Tongue (tissue), 3 donors: ENCODE measurements at places on chromosomes 5 and 9. TPM values are rescaled to one million over a fixed set of nuclear protein-coding genes. Genes with fewer than 3 reads are reported as not detected.

DNA sequence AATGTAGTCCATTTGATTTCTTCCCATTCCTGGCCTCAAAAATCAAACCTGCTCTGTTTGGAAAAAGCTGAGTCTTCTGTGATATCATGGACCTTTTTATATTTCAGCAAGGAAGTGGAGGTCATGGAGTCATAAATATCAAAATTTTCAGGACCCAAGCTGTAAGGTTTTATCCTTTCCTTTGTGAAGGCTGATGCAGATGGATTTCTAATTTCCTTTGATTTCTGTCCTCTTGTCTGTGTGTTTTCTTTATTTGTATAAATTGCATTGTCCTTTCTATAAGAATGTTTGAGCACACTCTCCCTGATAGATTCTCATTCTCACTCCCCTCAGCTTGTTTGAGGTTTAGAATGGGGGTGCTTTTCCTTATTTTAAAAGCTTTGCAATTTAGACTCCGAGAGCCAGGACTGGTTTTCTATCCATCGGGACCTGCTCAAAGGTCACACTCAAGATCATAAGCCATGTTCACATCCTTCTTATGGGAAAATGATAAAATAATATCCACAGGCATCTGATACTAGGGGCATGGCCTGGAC lies 127.4 kb upstream of the TMEM161B start:
- DNase-seq, result no peak

DNA sequence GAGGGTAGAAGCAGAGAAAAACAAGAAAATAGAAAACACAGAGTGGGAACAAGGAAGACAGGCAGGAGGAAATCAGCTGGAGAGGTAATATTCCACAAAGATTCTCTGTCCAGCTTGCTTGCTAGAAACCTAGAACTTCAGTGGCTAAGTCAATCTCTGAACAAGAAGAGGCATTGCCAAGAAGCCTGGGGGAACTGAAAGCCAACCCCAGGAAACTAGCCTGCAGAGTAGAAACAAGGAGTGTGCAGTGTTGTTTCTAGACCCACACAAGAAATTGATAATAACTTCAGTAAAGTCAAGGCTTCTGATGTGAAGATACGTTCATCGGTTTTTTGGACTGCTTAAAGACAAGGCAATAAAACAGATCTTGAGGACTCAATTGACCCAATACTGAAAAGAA lies 234.5 kb upstream of the MAP3K1 start:
- no peak for DNase-seq

The LSM11 gene
- total RNA-seq, result 7.5 TPM

The GALNT12 gene
- total RNA-seq, result 6.2 TPM

DNA sequence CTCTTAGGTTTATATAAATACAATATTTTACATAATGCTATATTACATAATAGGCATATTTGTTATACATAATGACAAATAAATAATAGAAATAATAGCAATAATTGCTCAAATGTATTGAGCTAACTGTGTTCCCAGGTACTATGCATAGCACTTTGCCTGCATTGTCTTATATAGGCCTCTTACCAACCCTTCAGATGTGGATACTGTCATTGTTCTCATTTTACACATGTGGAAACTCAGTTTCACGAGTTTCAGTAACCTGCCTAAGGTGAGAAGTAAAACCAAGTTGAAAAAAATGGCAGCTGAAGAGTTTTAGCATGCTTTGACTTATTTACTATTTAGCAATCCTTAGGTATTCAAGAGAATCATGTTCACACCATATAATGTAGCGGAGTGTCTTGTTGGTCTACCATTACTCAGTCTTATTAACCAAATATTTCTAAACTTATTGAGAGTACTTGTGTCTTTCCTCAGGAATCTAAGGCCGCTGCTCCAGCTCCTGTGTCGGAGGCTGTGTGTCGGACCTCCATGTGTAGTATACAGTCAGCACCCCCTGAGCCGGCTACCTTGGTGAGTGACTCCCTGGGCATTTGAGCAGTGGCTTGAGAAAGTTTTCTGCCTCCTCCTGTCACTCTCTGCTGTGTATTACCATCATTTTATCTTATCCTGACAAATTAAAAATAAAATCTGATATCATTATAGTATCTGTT lies 57.5 kb downstream of the ERAP1 start:
- DNase-seq, result no peak

- DNase-seq, result no peak
Measured at GRCh38 chr5:53008751-53009150, 19.6 kb downstream of the ITGA2 start.

GRCh38 chr9:14346231-14346791 lies 32.4 kb upstream of the NFIB start:
- peak; percentile 58 for DNase-seq

DNA sequence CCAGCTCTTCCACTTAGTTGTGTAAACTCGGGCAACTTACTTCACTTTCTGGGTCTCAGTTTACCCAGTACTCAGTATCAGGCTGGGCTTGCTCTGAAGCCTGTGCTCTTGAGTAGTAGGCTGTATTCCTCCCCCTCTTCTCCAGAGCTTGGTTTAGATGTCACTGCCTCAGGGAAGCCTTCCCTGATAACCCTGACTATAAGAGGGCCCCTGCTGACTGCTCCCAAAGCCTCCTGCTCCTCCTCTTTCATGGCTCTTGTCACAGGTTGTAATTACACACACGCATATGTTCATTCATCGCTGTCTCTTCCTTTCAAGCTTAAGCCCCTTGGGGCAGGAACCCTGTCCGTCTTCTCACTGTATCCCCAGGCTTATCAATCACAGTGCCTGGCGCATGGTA lies 140.2 kb downstream of the RGS3 start:
- DNase-seq, result no peak

DNA sequence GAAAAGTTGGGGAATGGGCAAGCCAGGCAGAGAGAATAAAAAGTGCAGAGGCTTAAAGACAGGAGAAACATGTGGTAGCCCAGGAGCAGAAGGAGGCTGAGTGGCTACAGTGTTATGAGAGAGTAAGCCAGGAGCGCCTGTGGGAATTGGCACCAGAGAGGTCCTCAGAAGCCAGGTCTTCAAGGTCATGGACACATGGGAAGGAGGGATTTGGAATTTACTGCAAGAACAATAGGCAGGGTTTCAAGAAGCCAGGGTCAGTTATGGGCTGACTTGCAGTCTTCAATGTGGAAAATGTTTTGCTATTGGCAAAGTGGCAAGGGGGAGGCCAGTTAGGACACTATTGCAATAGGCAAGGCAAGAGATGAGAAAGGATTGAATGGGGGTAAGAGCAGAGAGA lies 29.3 kb downstream of the ERAP1 start:
- DNase-seq, result no peak

GRCh38 chr5:168135897-168136296 lies 155.5 kb upstream of the WWC1 start:
- no peak for DNase-seq

The IQGAP2 gene
- total RNA-seq, result 32.8 TPM

- no peak for DNase-seq
Measured at GRCh38 chr5:55363856-55364255, 56.1 kb downstream of the MTREX start.

The SYK gene
- 7.1 TPM for total RNA-seq

DNA sequence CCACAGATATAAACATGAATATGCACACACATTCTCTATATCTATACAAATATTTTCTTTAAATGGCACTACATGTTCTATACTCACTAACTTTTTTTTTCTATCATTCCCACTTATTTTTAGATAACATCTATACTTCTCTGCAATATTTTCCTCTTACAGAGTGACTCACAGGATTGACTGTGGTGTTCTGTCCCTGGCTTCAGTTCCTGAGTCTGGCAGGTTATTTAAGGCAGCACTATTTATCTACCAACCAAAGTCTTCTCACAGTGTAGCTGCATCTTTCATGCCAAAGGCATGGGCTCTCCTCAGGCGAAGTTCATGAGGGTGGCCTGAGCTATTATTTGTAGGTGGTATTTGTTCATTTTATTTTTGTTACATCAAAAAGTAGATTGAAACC lies 409.0 kb downstream of the PRR16 start:
- DNase-seq, result no peak

GRCh38 chr5:14870337-14871213 lies 1.0 kb downstream of the ANKH start:
- DNase-seq, result no peak

DNA sequence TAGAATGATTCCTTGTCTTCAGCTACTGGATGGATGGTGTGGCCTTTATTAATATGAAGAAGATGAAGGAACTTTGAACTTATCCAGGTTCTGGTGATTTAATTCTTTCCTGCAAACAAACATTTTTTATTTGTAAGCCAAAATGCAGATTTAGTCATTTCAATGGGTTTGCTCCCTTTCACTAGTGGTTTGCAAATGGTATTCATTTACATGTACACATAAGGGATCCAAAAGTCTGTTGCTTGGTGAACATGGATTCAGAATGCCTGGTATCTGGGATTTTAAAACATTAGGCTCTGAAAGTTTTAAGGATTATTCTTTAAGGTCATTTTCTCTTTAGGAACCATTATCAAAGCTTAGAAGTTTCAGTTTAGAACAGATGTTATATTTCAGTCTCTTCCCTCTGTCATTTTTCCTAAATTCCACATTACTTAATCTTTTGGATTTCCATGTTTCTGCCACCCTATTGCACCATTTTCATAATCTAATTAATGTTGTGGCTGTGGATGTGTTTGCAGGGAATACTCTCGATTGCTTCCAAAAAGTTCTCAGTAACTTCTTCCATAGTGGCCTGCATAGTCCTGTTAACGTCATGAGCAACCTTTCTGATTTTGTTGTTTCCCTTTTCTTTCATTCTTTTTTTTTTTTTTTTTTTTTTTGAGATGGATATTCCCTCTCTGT lies 10.1 kb downstream of the TTC1 start:
- no peak for DNase-seq

GRCh38 chr5:134432174-134432573 lies 20.5 kb upstream of the CDKN2AIPNL start:
- DNase-seq, result no peak

The OR1J2 gene
- not detected for total RNA-seq

The KIF12 gene
- total RNA-seq, result 0.31 TPM

DNA sequence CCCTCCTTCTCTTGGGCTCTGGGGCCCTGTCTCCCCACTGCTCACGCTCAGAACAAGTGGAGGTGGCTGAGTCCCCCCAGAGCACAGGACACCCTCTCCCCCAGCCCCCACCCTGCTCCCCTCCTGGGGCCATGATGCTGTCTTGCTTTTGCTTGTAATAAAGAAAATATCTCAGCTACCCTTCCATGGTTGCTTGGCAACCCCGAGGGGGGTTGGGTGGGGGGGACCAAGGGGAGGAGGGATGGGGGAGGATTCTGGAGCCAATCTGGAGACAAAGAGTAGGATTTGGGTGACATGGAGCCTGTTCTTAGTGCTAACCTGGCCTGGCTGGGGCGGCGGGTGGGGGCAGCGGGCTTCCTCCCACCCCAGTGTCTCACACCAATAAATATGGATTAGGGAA lies 16.1 kb upstream of the CERCAM start:
- no peak for DNase-seq

GRCh38 chr5:115181757-115182156 lies 12.0 kb upstream of the TRIM36 start:
- DNase-seq, result no peak

The TMEM252 gene
- total RNA-seq, result not detected

- DNase-seq, result no peak
Measured at GRCh38 chr9:119091074-119091473, 278.2 kb downstream of the BRINP1 start.

DNA sequence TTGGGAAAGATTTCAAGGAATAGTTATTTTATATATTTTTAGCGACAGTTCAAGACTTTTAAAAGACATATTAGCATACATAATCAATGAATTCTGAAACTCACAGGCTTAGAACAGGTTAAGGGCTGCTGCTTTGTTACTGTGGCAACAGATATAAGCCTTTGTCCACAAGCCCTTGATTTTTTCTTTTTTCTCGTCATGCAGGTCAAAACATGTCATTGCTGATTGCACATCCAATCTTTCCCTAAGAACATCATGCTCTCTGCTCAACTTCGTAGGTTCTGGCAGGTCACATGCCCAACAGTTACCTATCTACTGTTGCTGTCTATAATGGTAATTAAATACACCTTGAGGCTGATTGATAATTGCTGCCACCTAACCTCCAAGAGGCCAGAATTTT lies 172.5 kb upstream of the PTPRD start:
- DNase-seq, result no peak

The F12 gene
- total RNA-seq, result 0.51 TPM

- no peak for DNase-seq
Measured at GRCh38 chr9:90053027-90053426, 448.2 kb downstream of the GADD45G start.

DNA sequence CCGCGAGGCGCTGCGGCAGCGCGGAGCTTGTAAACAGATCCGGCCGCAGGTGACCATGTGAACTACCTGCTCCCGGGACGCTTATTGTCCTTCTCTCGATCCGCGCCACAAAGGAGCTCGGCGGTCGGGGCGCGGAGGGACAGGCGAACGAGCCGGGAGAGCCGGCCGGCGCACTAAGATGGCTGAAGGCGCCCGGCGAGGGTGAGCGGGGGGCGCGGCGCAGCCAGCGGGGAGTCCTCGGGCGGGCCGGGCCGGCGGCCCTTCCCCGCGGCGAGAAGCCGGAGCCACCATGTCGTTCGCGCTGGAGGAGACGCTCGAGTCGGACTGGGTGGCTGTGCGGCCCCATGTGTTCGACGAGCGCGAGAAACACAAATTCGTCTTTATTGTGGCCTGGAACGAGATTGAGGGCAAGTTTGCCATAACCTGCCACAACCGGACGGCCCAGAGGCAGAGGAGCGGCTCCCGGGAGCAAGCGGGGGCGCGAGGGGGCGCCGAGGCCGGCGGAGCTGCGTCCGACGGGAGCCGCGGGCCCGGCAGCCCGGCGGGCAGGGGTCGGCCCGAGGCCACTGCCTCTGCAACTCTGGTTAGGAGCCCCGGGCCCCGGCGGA lies 535 bp downstream of the JMY start:
- DNase-seq, result peak; percentile 51

The SGCD gene
- total RNA-seq, result 169 TPM

The TNC gene
- 266 TPM for total RNA-seq

The ADAM19 gene
- 16.5 TPM for total RNA-seq

The RAD50 gene
- total RNA-seq, result 48.8 TPM

DNA sequence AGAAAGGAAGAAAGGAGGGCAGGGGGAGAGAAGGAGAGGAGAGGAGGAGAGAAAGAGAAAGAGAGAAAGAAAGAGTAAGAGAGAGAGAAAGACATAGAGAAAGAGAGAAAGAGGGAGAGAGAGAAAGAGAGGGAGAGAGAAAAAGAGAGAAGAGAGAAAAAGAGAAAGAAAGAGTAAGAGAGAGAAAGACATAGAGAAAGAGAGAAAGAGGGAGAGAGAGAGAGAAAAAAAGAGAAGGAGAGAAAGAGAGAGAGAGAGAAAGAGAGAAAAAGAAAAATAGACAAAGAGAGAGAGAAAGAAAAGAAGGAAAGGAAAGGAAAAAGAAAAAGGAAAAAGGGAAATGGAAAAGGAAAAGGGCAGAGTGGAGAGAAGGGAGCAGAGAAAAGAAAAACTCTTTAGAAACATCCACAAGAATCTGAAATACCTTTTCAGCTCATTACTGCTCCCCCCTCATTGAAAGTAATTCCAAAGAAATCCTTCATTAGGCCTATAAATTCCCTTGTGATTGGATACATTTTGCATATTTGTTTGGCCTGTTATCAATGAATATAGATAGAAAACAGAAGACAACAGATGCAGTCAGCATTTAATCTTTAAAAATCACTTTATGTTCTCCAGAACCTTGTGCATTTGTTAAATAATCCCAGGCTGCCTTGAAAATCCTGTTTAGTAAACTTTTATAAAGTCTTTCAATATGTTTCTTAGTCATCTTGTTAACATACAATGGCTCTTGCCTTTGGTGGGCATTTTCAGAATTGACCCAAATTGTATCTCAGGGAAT lies 411.5 kb downstream of the NFIB start:
- DNase-seq, result no peak

The HTR4 gene
- not detected for total RNA-seq
